Renal pelvis (tissue), 12 donors: ENCODE measurements at places on chromosomes 1 and 21. TPM values are rescaled to one million over a fixed set of nuclear protein-coding genes. Genes with fewer than 3 reads are reported as not detected.

Gene WNT2B
- 3.3 TPM for polyA plus RNA-seq

DNA sequence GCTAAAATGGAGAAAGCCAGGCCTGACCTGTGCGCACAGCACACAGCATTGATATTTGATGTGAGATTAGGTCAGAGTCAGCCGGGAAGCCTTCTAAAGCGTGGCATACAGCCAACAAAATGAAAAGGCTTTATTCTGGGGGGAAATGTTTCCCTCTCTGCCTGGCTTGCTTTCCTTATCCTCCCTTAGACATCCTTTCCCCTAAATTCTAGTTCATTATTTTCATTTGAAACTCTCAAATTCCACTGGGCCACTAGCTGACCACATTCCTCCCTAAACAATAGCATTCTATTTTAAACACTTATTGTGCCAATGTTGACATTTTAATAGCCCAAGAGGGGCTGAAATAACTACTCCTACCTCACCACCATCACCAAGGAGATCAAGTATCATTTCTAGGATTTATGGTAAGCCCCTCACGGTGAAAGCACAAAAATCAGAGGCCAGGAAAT lies 49.4 kb downstream of the LEPR start:
- DNase-seq, result peak; percentile 21

DNA sequence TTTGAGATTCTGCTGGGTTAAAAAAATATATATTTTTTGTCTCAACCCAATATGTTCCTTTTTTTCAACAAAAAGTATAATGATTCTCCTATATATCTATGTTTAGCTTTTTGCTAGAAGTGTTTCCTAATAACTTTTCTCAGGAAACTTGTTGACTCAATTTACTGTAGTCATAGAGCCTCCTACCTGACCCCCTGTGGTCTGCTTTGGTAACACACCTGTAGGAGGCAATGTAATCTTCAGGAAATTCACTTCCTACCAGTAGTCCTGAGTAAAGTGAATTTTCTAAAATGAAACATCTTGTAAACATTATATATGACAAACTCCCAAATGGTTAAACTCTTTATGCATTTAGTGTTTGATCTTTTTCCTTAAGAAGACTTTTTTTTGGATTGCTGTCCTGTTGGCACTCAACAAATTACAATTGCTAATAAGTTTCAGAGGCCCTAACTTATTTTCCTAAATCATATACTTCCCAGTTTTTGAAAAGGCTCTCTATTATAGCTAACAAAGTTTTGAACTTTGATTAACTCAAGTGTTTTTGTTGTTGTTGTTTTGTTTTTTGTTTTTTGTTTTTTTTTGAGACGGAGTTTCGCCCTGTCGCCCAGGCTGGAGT lies 118.3 kb downstream of the OLFML2B start:
- no peak for DNase-seq

Gene TNNI3K
- polyA plus RNA-seq, result 2.2 TPM

DNA sequence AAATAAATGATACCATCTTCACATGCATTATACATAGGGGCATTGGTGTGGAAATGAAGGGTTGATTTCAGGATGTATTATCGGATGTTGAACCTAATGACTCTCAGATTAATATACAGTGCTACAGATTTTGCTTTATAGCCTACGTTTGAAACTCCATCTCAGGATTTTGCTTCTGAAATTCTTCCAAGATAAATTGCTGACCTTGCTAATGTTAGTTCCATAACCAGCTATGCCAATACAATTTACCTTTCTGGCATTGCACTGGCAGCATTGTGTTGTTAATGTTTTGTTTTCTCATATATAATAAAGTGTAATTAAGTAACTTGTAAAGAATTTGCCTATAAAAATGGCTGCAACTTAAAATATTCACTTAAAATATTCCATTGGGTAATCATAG lies 350.1 kb downstream of the CHRM3 start:
- DNase-seq, result no peak

DNA sequence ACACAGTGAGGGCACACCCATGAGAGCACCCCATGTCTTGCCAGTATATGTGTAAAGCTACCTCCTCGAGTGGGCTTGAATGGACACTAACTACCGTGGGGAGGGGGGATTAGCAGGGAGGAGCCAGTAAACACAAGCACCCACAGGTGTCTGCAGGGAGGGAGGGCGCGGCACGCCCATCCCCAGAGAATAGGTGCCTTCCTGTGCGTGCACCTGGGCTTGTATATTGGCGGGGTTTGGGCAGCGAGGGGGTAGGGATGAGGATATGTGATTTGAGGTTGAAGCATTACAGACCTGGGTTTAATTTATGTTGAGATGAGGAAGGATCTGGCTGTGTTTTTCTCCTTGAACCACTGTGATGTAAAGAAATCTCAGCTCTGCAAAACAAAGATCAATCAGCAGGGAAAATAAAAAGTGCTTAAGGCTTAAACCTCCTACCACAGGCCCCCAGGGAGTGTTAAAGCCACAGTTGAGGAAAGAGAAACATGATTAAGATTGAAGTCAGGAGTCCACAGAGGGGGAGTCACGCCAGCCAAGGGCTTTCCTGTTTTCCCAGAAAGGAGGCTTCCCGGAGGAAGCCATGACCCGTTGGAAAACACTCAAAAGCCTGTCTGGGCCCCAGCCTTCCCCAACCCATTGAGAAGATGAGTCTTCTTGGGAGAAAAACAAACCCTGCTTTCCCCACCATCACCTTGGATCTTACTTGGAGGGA lies 80.0 kb downstream of the CAMK2N1 start:
- DNase-seq, result peak; percentile 39

- DNase-seq, result no peak
Measured at GRCh38 chr1:59937636-59938210, 11.2 kb upstream of the CYP2J2 start.

DNA sequence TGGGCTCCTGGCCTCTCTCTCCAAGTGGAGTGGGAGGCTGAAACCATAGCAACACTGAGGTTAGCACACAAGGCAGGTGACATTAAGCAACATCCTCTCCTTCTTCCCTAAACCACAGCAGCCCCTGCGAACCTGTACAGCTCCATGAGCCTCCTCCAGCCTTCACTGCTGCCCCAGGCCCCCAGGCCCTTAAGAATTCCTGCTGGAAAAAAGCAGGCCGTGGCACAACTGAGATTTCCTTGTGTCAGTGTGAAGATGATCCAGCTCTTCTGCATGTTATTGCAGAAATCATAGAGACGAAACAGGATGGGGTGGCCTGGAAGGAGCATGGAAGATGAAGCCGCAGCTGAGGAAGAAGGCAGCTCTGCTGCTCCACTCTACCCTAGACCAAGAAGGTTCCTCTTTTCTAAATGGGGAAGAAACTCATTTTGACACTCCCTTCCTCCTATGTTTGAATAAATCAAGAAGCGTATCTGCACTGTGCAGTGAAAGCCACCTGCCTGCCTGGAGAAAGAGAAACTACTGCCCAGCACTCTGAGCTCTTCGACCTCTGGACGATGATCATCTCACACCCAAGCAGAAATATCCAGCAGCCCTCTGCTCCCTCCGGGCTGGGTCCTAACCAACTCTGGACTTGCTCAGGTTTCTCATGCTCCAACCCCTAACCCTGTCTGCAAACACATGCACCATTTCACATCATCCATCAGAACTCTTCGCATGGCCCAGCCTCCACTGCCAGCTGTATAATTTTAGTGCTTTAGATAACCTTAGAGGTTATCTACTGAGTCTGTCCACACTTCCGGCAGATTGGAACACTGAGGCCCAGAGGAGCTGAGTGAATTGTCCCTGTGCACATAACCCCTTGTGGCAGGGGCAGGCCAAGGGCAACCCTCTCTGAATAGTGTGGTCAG lies 20.7 kb downstream of the SH3BP5L start:
- DNase-seq, result no peak

GRCh38 chr1:71829346-71829745 lies 453.0 kb downstream of the NEGR1 start:
- DNase-seq, result no peak

- DNase-seq, result no peak
Measured at GRCh38 chr1:172777767-172778166, 118.9 kb downstream of the FASLG start.

- DNase-seq, result no peak
Measured at GRCh38 chr1:155064832-155065429, 1.4 kb downstream of the EFNA4 start.

DNA sequence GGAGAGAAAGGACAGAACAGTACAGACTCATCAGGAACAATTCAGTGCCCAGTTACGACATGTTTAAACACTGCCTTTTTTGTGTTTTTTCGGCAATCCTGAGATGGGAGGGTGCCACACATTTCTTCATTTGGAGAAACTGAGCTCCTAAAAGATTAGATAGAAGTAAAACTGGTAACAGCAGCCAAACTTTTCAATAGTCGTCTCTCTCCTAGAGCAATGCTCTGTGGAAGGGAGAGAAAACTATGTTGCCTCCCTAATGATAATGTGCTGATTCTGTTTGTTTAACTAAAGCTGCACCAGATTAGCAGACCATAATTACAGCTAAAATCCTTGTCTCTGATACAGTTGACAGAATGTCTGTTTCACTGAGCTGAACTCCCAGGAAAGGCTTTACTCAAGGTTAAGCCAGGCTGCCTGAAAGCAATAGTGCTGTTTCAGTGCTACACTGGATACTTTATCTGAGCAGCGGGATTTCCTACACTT lies 76.2 kb upstream of the CXADR start:
- peak; percentile 14 for DNase-seq

Gene GUCA2A
- polyA plus RNA-seq, result not detected

DNA sequence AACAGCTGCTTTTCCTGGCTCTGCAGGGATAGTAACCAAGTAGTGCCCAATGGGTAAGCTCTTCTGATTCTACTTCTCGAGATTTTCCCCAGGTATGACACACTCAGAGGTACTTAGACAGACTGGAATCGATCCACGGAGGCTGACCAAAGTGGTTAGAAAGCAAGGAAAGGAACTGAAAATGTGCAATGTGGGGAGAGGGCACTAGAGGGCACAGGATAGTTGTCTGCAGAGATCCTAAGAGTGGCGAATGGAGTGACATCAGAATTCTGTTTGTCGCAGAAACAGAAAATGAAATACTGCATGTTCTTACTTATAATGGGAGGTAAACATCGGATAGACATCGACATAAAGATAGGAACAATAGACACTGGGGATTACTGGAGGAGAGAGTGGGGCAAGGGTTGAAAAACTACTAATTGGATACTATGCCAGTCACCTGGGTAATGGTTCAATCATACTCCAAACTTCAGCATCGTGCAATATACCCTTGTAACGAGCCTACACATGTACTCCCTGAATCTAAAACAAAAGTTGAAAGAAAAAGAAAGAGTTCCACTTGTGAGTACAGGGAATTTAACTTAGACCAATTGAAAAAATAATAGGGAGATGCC lies 23.3 kb downstream of the CYP2J2 start:
- DNase-seq, result no peak

DNA sequence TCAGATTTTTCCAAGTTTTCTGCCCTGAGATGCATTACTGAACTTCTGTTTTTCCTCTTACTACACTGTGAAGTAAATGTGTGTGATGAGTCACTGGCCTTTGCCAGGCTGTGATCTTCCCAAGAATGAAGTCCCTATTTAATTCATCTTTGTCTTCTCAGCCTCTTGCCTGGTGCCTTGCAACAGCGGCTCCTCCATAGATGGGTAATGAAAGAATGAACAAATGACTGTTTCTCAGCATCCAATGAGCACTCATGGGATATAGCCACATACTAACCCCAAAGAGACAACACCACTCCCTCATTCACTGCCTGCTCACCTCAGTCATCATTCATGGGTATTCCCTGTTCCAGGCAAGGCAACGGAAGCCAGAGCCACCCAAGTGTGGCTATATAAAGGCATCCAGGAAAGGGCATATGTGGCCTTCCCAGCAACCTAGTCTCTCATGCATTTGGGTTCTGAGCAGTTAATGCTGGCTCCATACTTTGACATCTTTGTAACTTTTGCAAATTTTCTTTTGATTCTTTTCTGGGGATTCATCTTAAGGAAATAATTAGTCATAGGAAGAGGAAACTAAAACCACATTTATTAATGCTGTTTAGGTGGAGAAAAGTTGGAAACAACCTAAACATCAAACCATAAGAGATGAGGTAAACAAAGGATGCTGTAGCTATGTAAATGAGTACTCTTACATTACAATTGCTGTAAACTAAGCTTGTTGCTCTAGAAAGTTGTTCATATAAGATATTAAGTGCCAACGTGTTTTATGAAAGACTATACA lies 71.9 kb downstream of the HIVEP3 start:
- DNase-seq, result no peak

DNA sequence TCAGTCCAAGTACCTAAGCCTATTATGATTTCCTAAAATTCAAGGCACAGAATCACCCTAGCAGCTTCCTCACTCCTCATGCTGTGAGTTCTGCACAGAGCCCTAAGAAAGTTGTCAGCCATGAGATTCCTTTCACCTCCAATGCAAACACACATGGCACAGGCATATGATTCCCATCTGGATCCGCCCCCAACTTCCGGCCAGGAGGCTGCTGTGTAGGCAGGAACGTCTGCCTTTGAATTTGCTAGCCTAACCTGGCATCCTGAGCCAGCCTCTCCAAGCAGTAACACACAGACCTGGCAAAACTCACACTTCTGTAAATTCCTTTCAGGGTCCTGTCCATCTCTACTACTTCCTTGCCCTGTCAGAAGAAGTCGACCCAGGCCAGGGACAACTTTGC lies 521.1 kb upstream of the BEND5 start:
- DNase-seq, result no peak

GRCh38 chr1:173477286-173478093 lies at the start of gene PRDX6:
Gene PRDX6 (plus strand): TSS chr1:173477335. CDS start chr1:173477398, 63 bp downstream.
- DNase-seq, result peak; percentile 89
